ENCODE measurements at places on chromosomes 12 and 14.

GRCh38 chr14:81450100-81450531, 50.0 kb upstream of the STON2 start:
- DNase-seq: no peak

DNA sequence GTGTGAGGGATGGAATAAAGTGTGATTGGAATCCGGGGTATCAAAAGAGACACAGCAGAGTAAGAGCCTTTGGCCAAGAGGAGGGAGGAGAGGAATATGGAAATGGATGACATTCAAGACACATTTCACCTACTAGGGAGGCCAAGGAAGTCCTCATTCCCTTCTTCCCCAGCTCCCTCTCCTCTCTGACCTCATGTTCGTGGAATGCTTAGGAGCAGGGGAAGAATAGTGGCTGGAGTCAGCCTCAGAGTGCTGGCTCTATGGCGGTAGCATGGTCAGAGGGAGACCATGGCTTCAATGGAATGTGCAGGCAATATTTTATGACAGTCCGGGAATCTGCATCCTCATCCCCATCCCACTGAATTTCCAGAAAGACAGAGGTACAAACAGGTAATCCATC, 196.6 kb downstream of the EGLN3 start:
- DNase-seq: no peak

DNA sequence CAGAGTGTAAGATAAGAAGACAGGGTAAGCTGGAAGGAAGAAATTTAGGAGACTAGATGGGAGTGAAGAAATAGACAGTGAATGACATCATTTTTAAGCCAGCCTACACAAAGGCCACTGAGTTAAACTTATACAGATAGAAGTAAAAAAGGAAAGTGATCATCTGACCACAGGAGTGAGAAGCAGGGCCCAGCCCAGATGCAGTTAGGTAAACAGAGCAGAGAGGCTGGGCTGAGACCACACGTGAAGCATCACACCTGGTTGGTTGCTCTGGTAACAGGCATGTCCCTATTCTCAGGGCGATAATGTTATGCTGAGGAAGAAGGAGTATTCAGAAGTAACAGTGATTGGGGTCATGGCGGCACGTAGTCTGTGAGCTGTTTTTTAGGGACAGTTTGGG, 1079.4 kb downstream of the AACS start:
- no peak for DNase-seq

DNA sequence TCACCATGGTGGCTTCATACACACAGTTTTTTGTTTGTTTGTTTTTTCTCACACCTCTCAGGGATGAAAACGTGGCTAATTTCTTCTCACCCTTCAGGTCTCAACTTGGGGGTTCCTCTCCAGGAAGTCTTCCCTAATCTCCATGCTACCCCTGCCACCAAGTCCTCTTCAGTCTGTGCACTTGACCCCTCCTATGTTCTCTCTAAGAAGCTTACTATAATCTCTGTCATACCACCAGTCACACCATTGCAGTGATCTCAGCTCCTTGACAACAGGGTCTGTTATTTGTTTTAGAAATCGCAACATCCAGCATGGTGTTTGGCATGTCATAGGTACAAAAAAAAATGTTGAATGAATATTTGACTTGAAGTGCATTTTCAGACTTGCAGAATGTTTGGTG, 83.4 kb downstream of the PRORP start:
- DNase-seq: no peak

DNA sequence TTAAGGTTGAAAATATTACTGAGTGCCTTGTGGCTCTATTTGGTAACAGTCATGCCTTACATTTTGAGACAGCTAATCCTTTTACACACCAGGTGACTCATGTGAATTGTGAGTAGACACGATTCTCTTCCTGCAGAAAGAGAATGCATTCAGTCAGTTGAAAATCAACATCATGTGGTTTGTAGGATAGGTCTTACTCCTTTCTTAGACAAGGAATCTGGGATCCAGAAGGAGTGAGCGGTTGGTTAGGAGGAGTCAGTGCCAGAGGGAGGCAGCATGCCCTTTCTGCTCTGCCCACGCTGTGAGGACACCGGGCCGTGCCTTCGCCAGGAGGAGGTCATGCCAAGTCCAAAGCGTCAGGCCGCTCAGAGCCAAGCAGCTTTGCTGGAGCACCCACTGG, 47.6 kb downstream of the TRAF3 start:
- peak; percentile 90 for DNase-seq

GRCh38 chr12:3421191-3421978, 69.6 kb upstream of the PRMT8 start:
- no peak for DNase-seq

DNA sequence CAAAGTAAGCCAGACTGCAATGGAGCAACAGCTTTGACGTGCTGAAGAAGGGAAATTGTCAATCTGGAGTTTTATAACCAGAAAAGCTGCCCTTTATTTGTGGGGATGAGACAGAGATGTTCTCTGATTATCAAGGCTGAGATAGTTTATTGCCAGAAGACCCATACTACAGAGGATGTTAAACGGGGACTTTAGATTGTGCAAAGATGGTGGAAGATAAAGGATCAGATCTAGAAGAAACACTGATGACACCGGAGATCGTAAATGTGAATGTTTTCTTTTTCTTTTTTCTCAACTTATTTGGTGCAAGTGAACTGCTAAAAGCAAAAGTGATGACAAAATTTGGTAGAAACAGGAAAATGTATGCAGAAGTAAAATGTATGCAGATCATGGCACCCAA, 178.3 kb upstream of the PLEKHG7 start:
- no peak for DNase-seq

DNA sequence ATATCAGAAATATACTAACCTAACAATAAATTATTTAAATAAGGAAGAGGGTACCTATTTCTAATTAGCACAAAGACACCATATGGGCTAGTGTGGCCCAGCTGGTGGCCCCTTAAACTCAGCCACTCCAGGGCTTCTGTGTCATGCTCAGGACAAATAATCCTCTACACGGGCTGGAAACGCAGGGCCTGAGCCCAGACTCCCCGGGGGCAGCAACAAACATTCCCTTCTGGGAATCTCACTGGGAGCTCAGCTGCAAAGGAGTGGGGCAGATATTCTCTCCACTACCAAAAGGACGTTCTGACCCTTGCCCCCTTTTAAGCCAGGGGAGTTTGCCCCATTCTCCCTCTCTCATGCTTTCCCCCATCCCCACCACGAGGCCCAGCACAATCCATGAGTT, 43.7 kb upstream of the ELK3 start:
- DNase-seq: no peak

- no peak for DNase-seq
Measured at GRCh38 chr14:69501423-69501838, 16.9 kb downstream of the PLEKHD1 start.

GRCh38 chr12:74725154-74725553, 187.5 kb downstream of the ATXN7L3B start:
- DNase-seq: no peak

DNA sequence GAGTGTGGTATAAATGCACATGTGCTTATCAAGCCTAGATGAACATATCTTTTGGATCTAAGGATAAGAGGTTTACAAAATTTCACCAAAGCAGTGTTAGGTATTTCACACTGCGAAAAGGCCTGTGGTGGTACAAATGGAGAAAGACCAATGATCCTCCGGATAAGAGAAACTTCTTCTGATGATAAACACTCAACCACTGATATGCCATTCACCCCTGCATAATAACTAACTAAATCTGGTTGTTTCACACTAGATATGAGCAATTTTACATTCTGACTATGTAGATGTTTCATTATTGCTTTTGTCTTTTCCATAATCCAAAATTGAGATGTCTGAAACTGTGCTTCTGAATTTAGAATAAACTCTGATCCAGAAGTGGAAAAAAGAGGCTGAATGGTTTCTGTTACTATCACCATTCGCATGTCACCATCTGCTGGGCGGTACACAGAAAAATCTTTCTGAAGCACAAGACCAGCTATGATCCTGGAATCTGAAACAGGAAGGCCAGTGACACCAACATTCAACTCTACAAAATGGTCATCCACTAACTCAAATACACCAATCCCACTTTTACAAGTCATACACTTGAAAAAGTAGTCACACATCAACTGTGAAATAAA, 1.3 kb downstream of the BBS10 start:
- DNase-seq: peak; percentile 32

- DNase-seq: no peak
Measured at GRCh38 chr12:114919479-114919878, 235.5 kb upstream of the TBX3 start.

- no peak for DNase-seq
Measured at GRCh38 chr14:76576047-76576741, 185.1 kb upstream of the VASH1 start.

GRCh38 chr14:50926851-50927386, 17.4 kb downstream of the PYGL start:
- DNase-seq: no peak

- no peak for DNase-seq
Measured at GRCh38 chr12:122293081-122293480, 26.8 kb upstream of the VPS33A start.

DNA sequence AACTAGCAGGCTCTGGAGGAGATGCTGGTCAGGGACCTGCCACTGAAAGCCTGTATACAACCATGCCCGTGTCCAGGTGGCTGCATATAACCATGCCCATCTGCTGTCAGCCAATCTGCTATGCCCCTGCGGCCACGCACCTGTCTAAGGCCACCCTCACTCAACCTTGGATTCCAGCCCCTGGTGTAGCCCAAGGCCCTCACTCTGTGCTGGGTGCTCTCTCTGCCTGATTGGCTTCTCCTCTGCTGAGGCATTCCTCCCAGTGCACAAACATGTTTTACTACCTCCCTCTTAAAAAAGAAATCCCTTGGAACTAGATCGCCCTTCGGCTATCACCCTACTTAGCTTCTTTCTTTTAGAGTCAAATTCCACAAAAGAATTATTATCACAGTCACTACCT, 45.5 kb downstream of the ZFP36L1 start:
- DNase-seq: no peak

- DNase-seq: no peak
Measured at GRCh38 chr12:20474443-20474842, 106.1 kb downstream of the PDE3A start.

- no peak for DNase-seq
Measured at GRCh38 chr14:90281261-90281660, 24.9 kb downstream of the PSMC1 start.

- DNase-seq: no peak
Measured at GRCh38 chr14:94921456-94921855, 151.5 kb upstream of the GSC start.

DNA sequence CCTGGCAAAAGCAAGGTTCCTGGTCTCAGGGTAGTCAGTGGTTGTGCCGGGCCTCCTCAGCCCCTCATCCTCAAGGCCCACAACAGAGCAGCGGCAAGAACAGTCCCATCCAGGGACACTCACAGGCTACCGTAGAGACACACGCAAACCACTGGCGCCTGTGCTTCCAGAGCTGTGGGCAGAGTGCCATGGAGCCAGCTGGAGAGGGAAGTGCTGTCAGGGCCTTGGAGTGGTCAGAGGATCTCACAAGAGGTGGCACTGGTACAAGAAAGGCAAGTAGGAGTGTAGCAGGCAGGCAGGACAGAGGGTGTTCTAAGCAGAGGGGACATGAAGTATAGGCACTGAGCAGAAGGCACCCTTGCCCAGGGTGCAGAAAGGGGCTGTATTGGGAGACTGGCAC, 34.6 kb downstream of the ANKRD9 start:
- DNase-seq: no peak

GRCh38 chr14:29926701-29927375, 809 bp downstream of the PRKD1 start:
- peak; percentile 20 for DNase-seq

- DNase-seq: no peak
Measured at GRCh38 chr12:124497039-124497438, 70.4 kb downstream of the NCOR2 start.

DNA sequence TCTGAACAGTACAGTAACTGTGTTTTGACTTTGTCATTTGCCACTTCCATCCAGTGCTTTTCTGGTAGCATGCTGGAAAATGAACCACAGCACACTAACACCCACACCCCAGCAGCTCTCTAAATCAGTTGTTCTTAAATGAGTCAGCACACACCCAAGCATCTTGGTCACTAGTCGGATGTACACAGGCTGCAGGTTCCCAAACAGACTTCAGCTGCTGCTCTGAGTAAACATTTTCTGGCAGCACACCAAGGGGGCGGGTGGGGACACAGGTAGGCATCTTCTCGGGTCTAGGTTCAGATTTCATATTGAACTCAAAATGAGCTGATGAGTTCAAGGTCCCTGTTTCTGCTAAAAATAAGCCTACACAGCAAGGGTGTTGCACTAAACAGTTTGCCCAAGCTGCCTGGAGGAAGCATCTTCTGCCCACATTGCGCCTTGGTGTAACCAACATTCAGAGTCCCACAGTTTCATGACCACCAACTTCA, 39.8 kb downstream of the IFNG start:
- DNase-seq: no peak
